ENCODE measurements at places on chromosomes 3 and 15.

DNA sequence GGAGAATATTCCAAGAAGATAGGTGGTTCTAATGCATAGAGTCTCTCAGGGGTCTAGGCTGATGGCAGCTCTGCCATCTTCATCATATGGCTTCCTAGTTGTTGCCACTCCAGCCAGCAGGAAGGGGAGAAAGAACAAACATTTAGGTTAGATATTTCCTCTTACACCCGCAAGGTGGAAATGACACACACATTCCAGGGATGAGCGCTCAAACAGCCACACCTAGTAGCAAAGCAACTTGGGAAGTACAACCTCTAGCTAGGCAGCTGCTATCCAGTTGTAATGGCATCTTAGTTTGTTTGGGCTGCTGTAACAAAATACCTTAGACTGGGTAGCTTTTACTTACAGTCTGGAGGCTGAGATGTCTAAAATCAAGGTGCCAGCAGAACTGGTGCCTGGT lies 51.9 kb upstream of the ADAMTSL3 start:
- DNase-seq = no peak

GRCh38 chr3:129366312-129366831 lies 62.1 kb downstream of the EFCAB12 start:
- no peak for DNase-seq

DNA sequence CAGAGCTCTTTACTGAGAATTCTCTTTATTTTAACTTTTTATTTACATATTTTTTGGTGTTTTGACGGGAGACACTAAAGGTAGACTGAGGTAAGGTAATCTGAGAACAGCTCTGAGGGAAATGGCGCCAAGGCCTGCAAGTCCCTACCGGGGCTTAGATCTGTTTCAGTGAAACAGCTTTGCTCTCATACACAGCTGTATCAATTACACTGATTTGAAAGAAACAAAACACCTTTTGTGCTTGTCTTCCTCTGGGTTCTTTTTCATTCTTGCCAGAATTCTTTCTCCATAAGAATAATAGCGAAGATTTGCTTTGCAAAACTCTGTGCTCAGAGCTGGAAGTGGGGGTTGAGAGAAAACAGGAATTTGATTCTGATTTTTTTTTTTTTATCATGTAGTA lies 79.5 kb upstream of the PEX5L start:
- no peak for DNase-seq

DNA sequence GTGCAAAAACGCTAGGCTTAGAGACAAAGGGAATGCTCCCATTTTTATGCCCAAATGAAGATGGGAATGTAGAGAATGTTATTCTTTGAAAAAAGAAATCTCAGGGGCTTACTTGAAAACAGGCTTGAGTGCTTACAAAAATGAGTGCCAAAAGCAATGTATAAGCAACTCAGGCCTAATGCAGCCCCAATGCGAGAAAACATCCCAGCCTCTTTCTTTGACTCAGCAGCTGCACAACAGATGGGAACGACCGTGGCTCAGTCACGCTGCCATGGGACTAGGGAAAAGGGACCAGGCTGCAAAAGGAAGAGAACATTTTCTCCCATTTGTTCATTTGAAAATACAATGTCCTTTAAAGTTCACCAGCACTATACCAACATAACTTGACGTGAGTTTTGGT lies 246.4 kb upstream of the LRIG1 start:
- no peak for DNase-seq

GRCh38 chr3:121748680-121749275 lies 763 bp downstream of the GOLGB1 start:
- no peak for DNase-seq

DNA sequence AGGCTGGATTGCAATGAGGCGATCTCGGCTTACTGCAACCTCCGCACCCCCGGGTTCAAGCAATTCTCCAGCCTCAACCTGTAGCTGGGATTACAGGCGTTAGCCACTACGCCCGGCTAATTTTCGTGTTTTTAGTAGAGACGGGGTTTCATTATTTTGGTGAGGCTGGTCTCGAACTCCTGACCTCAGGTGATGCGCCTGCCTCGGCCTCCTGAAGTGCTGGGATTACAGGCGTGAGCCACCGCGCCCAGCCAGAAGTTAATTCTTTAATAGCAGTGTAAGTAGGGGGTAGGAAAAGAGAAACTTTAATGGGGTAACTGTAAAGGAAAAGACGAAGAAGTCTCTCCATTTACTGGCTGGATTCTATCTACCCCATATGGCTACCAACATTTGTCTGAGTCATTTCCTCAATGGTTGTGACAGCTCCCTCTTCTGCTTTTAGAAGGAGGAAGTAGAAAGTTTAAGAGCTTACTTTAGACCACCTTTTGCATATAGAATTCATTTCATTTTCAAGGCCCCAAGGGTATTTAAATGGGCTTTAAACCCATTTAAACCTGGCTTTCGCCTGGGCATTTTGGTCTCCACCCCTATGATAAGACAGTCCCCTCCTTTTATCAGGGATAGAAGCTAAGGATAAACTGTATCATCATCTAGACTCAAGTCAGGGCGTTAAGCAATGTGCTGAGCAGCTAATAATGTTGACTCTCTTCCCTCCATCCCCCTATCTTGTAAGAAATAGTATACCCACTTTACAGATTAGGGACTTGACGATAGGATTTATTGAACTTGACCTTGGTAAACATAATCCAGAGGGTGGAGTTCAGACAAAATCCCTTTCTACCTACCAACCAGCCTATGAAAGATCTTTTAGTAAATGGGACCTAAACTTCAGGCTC lies 1.1 kb upstream of the CDV3 start:
- no peak for DNase-seq

DNA sequence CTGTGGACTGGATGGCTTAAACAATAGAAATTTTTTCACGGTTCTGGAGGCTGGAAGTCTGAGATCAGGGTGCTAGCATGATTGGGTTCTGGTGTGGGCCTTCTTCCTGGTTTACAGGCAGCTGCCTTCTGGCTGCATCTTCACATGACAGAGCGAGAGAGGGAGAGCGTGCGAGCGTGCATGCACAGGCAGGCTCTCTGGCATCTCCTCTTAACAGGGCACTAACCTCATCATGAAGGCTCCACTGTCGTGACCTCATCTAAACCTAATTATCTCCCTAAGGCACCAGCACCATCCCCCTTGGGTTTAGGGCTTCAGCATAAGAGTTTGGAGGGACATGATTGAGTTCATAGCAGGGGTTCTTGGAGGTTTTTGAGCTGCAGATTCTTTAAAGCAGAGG lies 292.0 kb upstream of the C2CD4B start:
- DNase-seq = no peak

DNA sequence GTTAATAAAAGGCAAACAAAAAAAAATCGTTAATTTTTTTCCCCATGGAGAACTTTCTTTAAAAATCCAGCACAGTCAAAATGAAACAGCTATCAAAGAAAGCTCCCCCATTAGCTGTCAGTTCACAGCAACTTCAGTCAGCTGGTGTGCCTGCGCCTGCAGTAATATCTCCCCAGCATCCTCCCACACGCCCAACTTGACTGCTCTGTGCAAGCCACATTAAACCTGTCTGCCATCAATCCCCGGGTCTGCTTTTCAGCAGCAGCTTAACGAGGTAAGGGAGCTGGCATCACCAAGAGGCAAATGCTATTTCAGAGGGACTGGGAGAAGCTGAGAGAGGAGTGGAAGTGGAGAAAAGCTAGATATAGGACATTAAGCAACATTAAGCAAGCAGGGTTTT lies 337.5 kb downstream of the GAP43 start:
- peak; percentile 2 for DNase-seq

GRCh38 chr3:126180477-126181397 lies at the start of gene ALDH1L1:
Gene ALDH1L1 (minus strand): TSS chr3:126180586. CDS start chr3:126160979, 19,607 bp downstream.
- peak; percentile 87 for DNase-seq

All from anterior cingulate cortex (tissue), 58 donors.